Myocyte (in vitro differentiated cells): ENCODE measurements at places on chromosomes 5 and 9. TPM values are rescaled to one million over a fixed set of nuclear protein-coding genes. Genes with fewer than 3 reads are reported as not detected.

SPINK13 gene
- not detected in 2 replicates for total RNA-seq

FOXD4L4 gene
- 0.16 TPM in 1 of 2 replicates, not detected in the other for total RNA-seq

GFI1B gene
- 0.10 TPM in 1 of 2 replicates, not detected in the other for total RNA-seq

QRFP gene
- not detected in 2 replicates for total RNA-seq

CCNI2 gene
- not detected in 2 replicates for total RNA-seq

PCDHA1 gene
- 0.10 TPM in 1 of 2 replicates, not detected in the other for total RNA-seq

CAMSAP1 gene
- total RNA-seq, result 45.8 and 57.8 TPM in 2 replicates

SLC6A7 gene
- 0.10 TPM in 1 of 2 replicates, not detected in the other for total RNA-seq

LHX2 gene
- 0.05 TPM in 1 of 2 replicates, not detected in the other for total RNA-seq

TSPAN17 gene
- 47.9 and 50.0 TPM in 2 replicates for total RNA-seq

DNA sequence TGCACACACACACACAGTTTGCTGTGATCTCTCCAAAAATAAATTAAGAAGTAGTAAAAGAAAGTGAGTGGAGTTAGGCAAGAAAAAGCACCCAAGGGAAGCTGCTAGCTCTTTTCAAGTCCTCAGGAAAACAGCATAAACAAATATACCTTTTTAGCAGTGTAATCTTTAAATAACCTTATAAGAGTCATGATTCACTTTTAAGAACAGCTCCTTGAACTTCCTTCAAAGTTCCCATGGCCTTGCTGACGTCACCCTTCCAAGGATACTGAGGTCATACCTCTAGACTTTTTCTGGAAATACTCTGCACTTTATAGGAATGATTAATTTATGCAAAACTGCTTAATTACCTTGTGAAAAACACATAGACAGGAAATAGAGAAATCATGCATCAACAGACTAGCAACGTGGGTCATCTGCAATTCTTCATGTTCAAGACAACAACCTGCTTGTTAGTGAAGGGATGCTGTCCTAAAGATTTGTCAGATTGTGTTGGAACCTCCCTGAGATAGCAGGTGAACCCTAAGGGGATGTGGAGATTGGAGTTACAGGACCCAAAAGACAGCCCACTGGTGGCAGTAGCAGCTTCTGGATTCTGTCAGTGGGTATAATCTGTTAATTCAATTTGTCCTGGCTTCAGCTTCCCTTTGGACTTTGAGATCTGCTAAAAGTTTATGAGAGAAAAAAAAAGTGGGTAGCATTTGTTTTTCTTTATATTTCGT, 229.0 kb downstream of the ELAVL2 start:
- no peak for DNase-seq

- no peak for DNase-seq
Measured at GRCh38 chr5:64451551-64451950, 54.3 kb upstream of the RGS7BP start.

- DNase-seq, result peak; percentile 76
Measured at GRCh38 chr9:27864644-27865438, 291.6 kb upstream of the C9orf72 start.

DNA sequence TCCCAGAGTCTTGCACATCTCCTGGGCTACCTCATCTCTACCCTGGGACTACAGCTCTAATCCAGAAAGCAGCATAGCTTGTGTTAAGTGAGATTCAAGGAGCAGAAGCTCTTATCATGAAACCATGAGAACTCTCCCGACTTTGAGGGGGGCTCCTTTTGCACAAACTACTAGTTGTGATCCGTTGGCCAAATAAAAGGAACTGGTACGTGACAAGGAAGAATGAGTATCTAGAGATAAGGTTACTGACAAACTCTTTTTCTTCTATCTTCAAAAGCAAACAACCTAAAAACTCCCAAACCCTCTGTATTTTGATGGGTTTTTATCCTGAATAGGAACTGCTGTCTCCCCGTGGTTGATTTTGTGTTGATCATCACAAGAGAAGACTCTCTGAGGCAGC, 168.5 kb downstream of the SLC24A2 start:
- DNase-seq, result no peak

- DNase-seq, result peak; percentile 56
Measured at GRCh38 chr9:124343533-124344290, 71.5 kb downstream of the PSMB7 start.

- no peak for DNase-seq
Measured at GRCh38 chr5:174581479-174581878, 142.9 kb upstream of the MSX2 start.

- no peak for DNase-seq
Measured at GRCh38 chr5:757346-757930, 27.1 kb downstream of the ZDHHC11B start.

- no peak for DNase-seq
Measured at GRCh38 chr9:73810585-73811215, 659.0 kb downstream of the ANXA1 start.

DNA sequence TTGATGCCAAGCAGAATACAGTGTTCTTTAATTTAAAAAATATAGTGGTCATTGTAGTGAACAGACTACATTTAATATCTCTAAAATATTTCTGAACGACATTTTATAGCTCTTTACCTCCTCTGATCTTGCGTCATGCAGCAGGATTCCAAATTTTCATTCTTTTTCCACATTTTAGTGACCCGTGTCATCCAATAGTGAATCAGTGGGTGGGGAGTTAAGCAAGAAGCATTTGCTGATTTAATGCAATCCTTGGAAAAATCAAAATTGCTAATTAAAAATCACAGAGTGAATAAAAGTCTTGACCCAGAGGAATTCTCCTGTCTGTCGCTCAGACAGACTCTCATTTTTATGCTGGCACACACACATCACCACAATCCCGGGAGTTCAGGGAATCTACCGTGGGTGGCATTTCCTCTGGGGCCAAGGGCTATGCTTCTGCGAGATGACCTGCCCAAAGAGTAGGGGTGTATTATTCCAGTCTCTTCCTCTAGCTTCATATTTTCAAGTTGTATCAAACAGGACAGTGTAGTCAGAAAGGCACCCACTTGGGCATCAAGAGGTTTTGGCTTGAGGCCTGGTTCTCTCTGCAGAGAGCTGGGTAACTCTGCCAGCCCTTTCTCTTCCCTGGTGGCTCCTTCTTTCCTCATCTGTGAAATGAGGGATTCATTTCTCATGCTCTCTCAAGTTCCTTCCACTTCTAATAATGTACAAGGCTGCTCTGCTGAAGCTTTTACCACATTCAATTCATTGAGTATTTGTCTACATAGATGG, 24.8 kb upstream of the OTP start:
- DNase-seq, result no peak

DNA sequence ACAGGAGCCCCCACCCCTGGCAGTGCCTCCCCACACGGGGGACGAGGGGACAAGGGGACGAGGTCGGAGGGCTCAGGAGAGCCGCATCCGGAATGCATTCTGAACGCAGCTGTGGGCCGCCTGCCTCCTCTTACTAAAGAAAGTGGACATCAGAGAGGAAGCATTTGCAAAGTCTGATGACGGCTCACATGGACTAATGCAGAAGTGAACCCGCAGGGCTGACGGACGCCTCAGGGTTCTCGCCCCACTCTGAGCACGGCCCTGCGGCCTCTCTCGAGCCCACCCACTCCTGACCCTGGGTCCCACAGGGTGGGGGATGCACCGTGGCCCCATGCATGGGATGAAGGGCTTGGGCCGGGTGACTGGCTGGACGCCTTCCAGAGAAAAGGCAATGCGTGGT, 5.9 kb downstream of the LPCAT1 start:
- no peak for DNase-seq

DNA sequence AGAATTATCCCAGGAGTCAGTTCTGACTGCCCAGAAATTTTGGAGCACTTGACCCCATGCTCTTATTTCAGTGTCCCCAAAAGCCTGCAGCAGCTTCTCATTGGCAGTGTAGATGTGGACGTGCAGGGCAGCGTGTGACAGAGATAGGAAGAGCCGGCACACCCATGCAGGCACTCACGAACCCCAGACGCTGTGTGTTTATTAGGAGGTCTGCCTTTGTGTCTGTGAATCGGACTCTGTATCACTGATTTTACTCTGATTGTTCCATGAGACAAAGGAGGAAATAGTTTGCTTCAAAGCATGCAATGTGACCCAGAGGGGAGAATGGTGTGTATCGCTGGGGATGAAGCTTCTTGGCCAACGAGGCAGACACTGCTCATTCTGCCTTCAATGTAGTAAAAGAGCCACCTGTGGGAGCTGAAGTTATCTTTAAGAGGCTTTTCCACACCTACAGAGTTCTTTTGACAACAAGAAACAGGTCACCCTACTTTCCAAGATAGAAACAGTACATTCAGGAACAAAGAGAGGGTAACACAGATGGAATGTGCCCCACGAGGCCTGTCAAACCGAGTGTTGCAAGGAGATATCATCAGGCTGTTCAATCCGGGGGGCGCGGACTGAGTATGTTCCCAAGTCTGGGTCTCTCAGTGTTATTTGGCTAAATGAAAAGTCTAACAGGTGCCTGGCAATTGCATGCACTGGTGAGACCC, 224.0 kb downstream of the NTRK2 start:
- no peak for DNase-seq
